Activated CD4-positive, alpha-beta memory T cell treated with anti-CD3 and anti-CD28 coated beads for 36 hours (primary cell): ENCODE measurements at places on chromosomes 3 and 15. TPM values are rescaled to one million over a fixed set of nuclear protein-coding genes. Genes with fewer than 3 reads are reported as not detected.

The TMEM42 gene
- 13.0 TPM for total RNA-seq

GRCh38 chr3:72976281-72976741 is 20.3 kb upstream of the PPP4R2 start:
- no peaks in the 10 kb centered on the region for H3K36me3 ChIP-seq
- DNase-seq = no peak
- H3K27me3 ChIP-seq = peaks cover 2% of the 10 kb centered on the region
- no peak overlapping the region for H3K27ac ChIP-seq

- H3K36me3 ChIP-seq = no peaks in the 10 kb centered on the region
- no peaks in the 10 kb centered on the region for H3K27me3 ChIP-seq
- no peak overlapping the region for H3K27ac ChIP-seq
- no peaks in the 10 kb centered on the region for H3K4me1 ChIP-seq
- no peak overlapping the region for H3K4me3 ChIP-seq
- no peak for DNase-seq
Measured at GRCh38 chr3:195081242-195081963, 189.6 kb downstream of the XXYLT1 start.

DNA sequence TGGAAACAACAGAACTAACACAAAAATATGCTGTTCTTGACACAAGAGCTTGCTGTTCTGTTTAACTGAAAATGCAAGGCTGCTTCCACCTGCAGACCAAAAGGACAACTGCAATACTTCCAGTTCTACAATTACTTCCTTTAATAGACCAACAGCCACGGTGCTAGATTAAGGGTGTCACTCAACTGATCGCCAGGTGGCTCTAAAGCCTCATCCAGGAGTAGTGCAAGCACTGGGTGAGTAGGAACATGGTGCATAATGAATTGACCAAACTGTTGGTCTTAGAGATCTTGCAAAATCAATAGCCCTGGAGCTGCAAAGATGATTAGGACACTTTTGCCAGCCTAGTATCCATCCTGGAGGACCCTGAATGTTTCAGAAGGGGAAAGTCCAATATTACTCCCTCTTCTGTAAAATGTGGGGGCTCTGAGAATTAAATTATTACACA is 3.6 kb upstream of the CLDN16 start:
- no peak overlapping the region for H3K27ac ChIP-seq
- no peak overlapping the region for H3K4me3 ChIP-seq
- peak; percentile 27 for DNase-seq
- H3K36me3 ChIP-seq = no peaks in the 10 kb centered on the region
- H3K27me3 ChIP-seq = peaks cover 9% of the 10 kb centered on the region

The DPP8 gene
- total RNA-seq = 27.1 TPM

The SYNPR gene
- total RNA-seq = not detected

DNA sequence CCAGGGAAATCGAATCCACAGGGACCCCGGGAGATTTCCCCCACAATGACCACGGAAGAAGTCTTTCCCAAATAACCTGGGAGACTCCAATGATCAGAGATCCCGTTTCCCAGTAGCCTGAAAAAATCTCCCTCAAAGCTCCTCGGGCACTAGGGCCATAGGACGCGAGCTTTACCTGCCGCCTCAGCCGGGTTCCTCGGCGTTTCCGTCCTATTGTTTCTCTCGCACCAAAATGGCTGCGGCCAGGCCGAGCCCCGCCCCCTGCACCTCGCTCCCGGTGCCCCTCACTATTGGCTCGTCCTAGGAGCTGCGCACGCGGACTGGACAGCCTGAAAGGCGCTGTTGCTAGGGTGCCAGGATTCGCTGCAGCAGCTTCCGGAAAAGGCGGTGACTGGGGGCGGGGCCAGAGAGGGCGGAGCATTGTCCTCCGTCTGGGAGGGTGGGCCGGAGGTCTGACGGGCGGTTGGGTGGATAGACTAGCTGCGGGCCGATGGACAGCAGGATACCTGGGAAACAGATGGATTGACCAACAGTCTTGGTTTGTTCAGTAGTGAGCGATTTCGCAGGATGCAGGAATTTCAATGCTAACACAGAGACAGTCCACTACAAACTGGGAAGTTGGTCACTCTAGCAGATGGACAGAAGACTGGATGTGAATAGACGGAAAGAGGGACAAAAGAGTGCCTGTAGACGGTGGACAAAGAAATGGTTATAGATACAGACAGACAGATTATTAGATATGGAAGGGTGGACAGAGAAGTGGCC is at the start of gene IP6K2:
Gene IP6K2 (minus strand): TSS at position 240 of the 765 bp plus-strand sequence. CDS start 21,930 bp downstream, outside the sequence.
- peak; percentile 100 for DNase-seq
- peaks cover 10% of the 10 kb centered on the region for H3K36me3 ChIP-seq
- H3K4me1 ChIP-seq = peaks cover 30% of the 10 kb centered on the region
- H3K27me3 ChIP-seq = no peaks in the 10 kb centered on the region

The PPP1R14D gene
- total RNA-seq = not detected

DNA sequence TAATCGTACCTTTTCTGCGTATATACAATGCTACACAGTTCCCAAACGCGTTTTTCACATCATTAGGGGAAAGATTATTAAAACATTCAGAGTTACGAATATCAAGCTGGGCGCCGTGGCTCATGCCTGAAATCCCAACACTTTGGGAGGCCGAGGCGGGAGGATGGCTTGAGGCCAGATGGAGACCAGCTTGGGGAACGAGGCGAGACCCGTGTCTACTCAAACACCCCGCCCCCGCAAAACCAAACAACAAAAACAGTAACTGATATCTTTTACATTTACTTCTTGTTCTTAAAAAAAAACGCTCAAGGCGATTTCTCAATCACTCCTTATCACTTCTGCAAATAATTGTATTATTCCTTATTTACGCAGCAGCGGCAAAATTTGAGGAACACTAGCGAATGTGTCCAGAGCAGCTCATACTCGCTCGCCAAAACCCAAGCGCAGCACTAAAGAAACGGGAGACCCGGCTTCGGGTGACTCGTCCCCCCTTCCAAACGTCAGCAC is 1.2 kb downstream of the ZBTB11 start:
- no peaks in the 10 kb centered on the region for H3K27me3 ChIP-seq
- DNase-seq = no peak
- peaks cover 21% of the 10 kb centered on the region for H3K36me3 ChIP-seq
- H3K4me3 ChIP-seq = peak overlapping the region; percentile 93

The PLA2G4D gene
- not detected for total RNA-seq

The MME gene
- total RNA-seq = not detected

GRCh38 chr15:69237718-69238117 is 61.0 kb upstream of the PAQR5 start:
- no peaks in the 10 kb centered on the region for H3K36me3 ChIP-seq
- H3K4me3 ChIP-seq = no peak overlapping the region
- H3K27ac ChIP-seq = no peak overlapping the region
- no peak for DNase-seq

- H3K4me1 ChIP-seq = peaks cover 40% of the 10 kb centered on the region
- H3K27me3 ChIP-seq = peaks cover 1% of the 10 kb centered on the region
- H3K4me3 ChIP-seq = no peak overlapping the region
- DNase-seq = no peak
Measured at GRCh38 chr3:195179776-195180489, 91.0 kb downstream of the XXYLT1 start.

GRCh38 chr3:40108643-40109042 is 200.9 kb upstream of the EIF1B start:
- no peak for DNase-seq
- peaks cover 2% of the 10 kb centered on the region for H3K27me3 ChIP-seq
- H3K4me1 ChIP-seq = no peaks in the 10 kb centered on the region
- H3K4me3 ChIP-seq = no peak overlapping the region

- no peaks in the 10 kb centered on the region for H3K4me1 ChIP-seq
- no peaks in the 10 kb centered on the region for H3K27me3 ChIP-seq
- DNase-seq = no peak
- no peak overlapping the region for H3K27ac ChIP-seq
Measured at GRCh38 chr3:165903885-165904630, 66.8 kb upstream of the BCHE start.

The PLCH1 gene
- 0.12 TPM for total RNA-seq

- H3K27ac ChIP-seq = no peak overlapping the region
- H3K36me3 ChIP-seq = no peaks in the 10 kb centered on the region
- H3K27me3 ChIP-seq = peaks cover 6% of the 10 kb centered on the region
- H3K4me3 ChIP-seq = no peak overlapping the region
- peak; percentile 74 for DNase-seq
Measured at GRCh38 chr15:75732809-75733451, 20.3 kb upstream of the CSPG4 start.

GRCh38 chr15:64426845-64427465 is 33.4 kb upstream of the ZNF609 start:
- H3K27me3 ChIP-seq = no peaks in the 10 kb centered on the region
- no peak overlapping the region for H3K27ac ChIP-seq
- H3K36me3 ChIP-seq = peaks cover 20% of the 10 kb centered on the region
- DNase-seq = no peak
- H3K4me1 ChIP-seq = peaks cover 35% of the 10 kb centered on the region
- no peak overlapping the region for H3K4me3 ChIP-seq

The GABRG3 gene
- total RNA-seq = not detected

The CCR8 gene
- 0.48 TPM for total RNA-seq

- peak overlapping the region; percentile 40 for H3K27ac ChIP-seq
- H3K36me3 ChIP-seq = peaks cover 33% of the 10 kb centered on the region
- peaks cover 66% of the 10 kb centered on the region for H3K4me1 ChIP-seq
- DNase-seq = no peak
Measured at GRCh38 chr3:150414959-150415358, 6.9 kb downstream of the TSC22D2 start.

DNA sequence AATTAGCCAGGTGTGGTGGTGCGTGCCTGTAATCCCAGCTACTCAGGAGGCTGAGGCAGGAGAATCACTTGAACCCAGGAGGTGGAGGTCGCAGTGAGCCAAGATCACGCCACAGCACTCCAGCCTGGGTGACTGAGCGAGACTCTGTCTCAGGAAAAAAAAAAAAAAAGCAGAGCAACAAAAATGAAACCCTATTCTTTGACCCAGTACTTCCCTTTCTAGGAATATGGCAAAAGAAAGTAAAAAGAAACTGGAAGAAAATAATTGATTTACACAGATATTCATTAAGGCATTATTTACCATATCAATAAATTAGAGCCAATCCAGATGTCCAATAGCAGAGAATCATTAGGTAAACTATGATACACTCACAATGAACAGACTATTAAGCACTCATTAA is 67.0 kb downstream of the GSK3B start:
- DNase-seq = no peak
- no peaks in the 10 kb centered on the region for H3K36me3 ChIP-seq
- no peak overlapping the region for H3K27ac ChIP-seq
- H3K4me1 ChIP-seq = peaks cover 56% of the 10 kb centered on the region
- no peak overlapping the region for H3K4me3 ChIP-seq

The TMEM266 gene
- 0.14 TPM for total RNA-seq

- no peaks in the 10 kb centered on the region for H3K27me3 ChIP-seq
- DNase-seq = no peak
- no peak overlapping the region for H3K27ac ChIP-seq
- no peaks in the 10 kb centered on the region for H3K4me1 ChIP-seq
Measured at GRCh38 chr15:41821831-41822230, 6.1 kb upstream of the JMJD7 start.

The GOLGA8J gene
- total RNA-seq = not detected

The PLSCR5 gene
- not detected for total RNA-seq

The MORC1 gene
- not detected for total RNA-seq

- DNase-seq = no peak
- no peaks in the 10 kb centered on the region for H3K4me1 ChIP-seq
- peaks cover 24% of the 10 kb centered on the region for H3K27me3 ChIP-seq
- no peak overlapping the region for H3K27ac ChIP-seq
- H3K36me3 ChIP-seq = no peaks in the 10 kb centered on the region
- H3K4me3 ChIP-seq = no peak overlapping the region
Measured at GRCh38 chr3:190502946-190503345, 10.9 kb upstream of the IL1RAP start.

The GABRA5 gene
- total RNA-seq = not detected

DNA sequence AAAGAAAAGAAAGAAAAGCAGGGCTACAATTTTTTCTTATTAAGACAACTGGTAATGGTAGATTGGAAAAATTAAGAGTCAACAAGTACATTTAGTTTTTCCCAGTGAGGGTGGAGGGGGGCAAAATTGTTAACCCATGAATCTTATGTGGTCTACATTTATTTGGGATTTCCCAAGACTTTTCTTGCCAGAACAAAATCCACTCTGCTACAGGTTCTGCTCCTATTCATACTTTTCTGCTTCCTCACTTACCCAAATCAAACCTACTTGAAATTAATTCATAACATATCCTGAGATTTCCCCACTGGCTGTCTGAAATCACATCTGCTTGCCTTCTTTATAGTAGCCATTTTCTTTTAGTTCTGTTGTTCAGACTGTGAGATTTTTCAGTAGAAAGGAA is 41.1 kb downstream of the VGLL3 start:
- no peaks in the 10 kb centered on the region for H3K4me1 ChIP-seq
- no peaks in the 10 kb centered on the region for H3K27me3 ChIP-seq
- no peak overlapping the region for H3K4me3 ChIP-seq
- DNase-seq = no peak

- H3K4me1 ChIP-seq = peaks cover 49% of the 10 kb centered on the region
- DNase-seq = peak; percentile 33
- H3K4me3 ChIP-seq = peak overlapping the region; percentile 90
- H3K27me3 ChIP-seq = no peaks in the 10 kb centered on the region
Measured at GRCh38 chr3:149813367-149814281, 609 bp downstream of the RNF13 start.
